ENCODE measurements at places on chromosomes 5 and 9.

- no peaks in the 10 kb centered on the region for H3K27me3 ChIP-seq
- H3K36me3 ChIP-seq: no peaks in the 10 kb centered on the region
- H3K4me3 ChIP-seq: no peak overlapping the region
- peaks cover 10% of the 10 kb centered on the region for H3K4me1 ChIP-seq
Measured at GRCh38 chr5:31939151-31939550, 235.0 kb downstream of the GOLPH3 start.

DNA sequence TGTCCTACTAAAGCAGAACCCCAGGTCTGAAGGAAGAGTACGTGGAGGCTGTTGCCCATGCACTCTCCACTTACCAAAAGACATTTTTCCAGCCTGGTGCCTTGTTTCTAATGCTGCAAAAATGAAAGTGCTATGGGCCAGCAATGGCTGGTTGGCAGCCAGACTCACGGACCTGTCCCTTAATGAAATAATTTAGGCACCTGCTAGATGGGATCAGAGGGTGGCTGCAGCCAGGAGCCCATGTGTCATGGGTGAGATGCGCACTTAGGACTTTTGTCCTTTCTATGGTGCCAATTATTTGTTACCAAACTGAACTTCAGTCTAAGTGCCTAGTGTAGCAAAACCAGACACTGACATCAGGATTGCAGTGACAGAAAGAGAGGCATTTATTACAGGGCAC is 276.3 kb downstream of the YTHDC2 start:
- H3K4me1 ChIP-seq: no peaks in the 10 kb centered on the region
- no peaks in the 10 kb centered on the region for H3K27me3 ChIP-seq
- H3K4me3 ChIP-seq: no peak overlapping the region
- DNase-seq: no peak
- no peak overlapping the region for H3K27ac ChIP-seq

GRCh38 chr5:68053202-68053601 is 162.4 kb upstream of the PIK3R1 start:
- peaks cover 7% of the 10 kb centered on the region for H3K4me1 ChIP-seq
- H3K36me3 ChIP-seq: no peaks in the 10 kb centered on the region
- H3K27me3 ChIP-seq: no peaks in the 10 kb centered on the region
- H3K27ac ChIP-seq: no peak overlapping the region
- DNase-seq: no peak

DNA sequence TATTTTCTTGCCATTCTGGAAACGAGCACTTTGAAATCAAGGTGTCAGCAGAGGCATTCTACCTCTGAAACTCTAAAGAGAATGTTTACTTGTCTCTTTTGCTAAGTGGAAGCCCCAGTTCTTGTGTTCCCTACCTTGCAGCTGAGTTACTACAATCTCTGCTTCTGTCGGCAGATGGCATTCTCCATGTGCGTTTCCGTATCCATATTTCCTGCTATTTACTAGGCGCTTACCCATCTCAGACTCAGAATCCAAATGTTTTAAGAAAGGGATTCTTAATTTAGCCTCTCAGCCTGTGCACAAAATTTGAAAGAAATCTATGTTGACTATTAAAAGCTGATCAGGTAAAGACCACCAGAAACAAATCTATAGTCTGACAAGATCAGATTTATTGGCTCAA is 221.3 kb upstream of the FTMT start:
- H3K27ac ChIP-seq: no peak overlapping the region
- no peaks in the 10 kb centered on the region for H3K4me1 ChIP-seq
- H3K27me3 ChIP-seq: no peaks in the 10 kb centered on the region
- no peaks in the 10 kb centered on the region for H3K36me3 ChIP-seq

DNA sequence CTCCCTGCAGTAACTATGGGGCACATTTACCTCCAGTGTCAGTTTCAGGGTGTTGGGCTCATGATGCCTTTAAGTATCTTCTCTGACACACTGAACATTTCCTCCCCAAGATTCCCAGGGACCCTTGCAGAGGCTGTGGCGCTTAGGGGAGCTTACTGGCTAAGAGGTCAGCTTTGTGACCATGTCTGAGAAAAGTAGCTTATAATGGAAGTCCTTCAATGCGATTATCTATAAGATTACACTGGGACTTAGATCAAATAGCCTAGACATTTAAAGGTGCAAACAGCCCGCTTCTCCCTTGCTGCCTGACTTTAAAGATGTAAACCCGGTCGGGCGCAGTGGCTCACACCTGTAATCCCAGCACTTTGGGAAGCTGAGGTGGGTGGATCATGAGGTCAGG is 25.4 kb downstream of the FABP6 start:
- H3K27me3 ChIP-seq: no peaks in the 10 kb centered on the region
- H3K27ac ChIP-seq: no peak overlapping the region
- H3K4me1 ChIP-seq: no peaks in the 10 kb centered on the region
- no peaks in the 10 kb centered on the region for H3K36me3 ChIP-seq
- DNase-seq: no peak
- H3K4me3 ChIP-seq: no peak overlapping the region

- H3K27me3 ChIP-seq: no peaks in the 10 kb centered on the region
- DNase-seq: no peak
- no peaks in the 10 kb centered on the region for H3K4me1 ChIP-seq
- no peaks in the 10 kb centered on the region for H3K36me3 ChIP-seq
- H3K27ac ChIP-seq: no peak overlapping the region
Measured at GRCh38 chr5:84872768-84873167, 488.1 kb upstream of the EDIL3 start.

DNA sequence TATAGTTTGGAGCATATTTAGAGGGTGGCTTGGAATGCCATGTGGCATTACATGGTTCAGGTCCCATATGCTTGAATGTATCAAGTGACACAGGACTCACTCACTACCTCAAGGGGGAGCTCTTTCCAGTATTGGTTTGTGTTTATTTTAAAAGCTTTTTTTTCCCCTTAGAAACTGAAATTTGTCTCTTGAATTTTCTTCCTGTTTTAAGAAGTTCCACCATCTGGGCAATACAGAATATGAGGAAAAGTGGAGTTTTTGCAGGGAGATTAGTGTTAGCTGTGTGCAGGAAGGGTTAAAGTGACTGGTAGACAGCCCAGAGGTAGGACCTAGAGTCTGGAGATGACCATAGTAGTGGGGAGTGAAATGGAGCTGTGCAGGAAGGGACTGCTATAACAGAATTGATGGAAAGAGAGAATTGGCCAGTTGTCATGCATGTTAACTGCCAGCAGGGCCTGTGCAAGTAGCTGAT is 36.6 kb downstream of the CTNNA1 start:
- H3K4me3 ChIP-seq: no peak overlapping the region
- no peaks in the 10 kb centered on the region for H3K36me3 ChIP-seq
- H3K27me3 ChIP-seq: no peaks in the 10 kb centered on the region

DNA sequence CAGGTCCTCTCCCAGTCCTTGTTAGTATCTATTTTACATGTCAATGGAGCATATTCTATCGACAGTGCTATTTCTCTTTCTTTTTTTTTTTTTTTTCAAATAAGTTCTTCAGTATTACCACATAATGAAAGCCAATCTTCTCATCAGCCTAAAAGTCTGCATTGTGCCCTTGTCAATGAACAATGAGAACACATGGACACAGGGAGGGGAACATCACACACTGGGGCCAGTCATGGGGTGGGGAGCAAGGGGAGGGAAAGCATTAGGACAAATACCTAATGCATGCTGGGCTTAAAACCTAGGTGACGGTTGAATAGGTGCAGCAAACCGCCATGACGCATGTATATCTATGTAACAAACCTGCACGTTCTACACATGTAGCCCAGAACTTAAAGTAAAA is 47.7 kb upstream of the TEX48 start:
- H3K4me1 ChIP-seq: no peaks in the 10 kb centered on the region
- no peak overlapping the region for H3K4me3 ChIP-seq
- H3K27me3 ChIP-seq: no peaks in the 10 kb centered on the region
- H3K36me3 ChIP-seq: no peaks in the 10 kb centered on the region
- DNase-seq: no peak

DNA sequence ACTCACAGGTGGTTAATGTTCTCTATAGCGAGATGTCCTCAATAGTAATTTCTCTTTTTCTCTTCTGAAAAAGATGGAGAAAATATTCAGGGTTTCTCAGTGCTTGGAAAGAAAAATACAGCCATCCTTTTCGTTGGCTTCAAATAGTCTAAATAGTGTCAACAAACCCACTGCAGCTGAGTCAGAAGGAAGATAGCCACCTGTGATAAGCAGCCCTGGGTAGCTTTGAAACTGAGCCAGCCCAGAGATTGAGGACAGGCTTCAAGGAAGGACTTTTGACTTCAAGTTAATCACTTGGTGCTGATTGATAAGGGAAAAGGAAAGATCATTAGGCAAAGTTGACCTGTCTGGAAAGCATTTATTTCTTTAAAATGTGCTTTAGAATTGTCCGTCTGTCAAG is 78.7 kb upstream of the TYRP1 start:
- H3K36me3 ChIP-seq: no peaks in the 10 kb centered on the region
- H3K4me1 ChIP-seq: no peaks in the 10 kb centered on the region
- DNase-seq: no peak

- no peaks in the 10 kb centered on the region for H3K27me3 ChIP-seq
- DNase-seq: no peak
- H3K36me3 ChIP-seq: no peaks in the 10 kb centered on the region
Measured at GRCh38 chr5:165137701-165138100, 1632.3 kb downstream of the MAT2B start.

GRCh38 chr9:134698587-134699342 is 57.2 kb downstream of the COL5A1 start:
- H3K4me1 ChIP-seq: no peaks in the 10 kb centered on the region
- no peaks in the 10 kb centered on the region for H3K36me3 ChIP-seq
- H3K4me3 ChIP-seq: no peak overlapping the region
- H3K27ac ChIP-seq: no peak overlapping the region

DNA sequence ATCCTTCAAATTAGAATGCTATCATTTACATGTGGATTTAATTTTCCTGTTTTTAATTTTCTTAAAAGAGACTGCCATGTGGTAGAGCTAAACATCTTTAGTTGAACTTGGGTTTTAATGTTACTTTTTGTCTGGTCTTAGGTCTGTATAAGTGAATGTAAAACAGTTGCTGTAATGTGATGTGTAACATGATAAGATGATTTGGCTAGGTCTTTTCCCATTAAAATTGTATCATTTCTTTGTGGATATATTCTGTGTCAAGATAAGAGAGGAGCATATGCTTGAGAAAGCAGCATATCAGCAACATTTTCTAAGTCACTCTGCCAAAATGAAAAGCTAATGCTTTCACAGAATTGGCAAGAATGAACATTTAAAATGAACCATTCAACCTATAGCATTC is 18.5 kb downstream of the TMEM167A start:
- no peaks in the 10 kb centered on the region for H3K36me3 ChIP-seq
- no peak overlapping the region for H3K27ac ChIP-seq
- H3K27me3 ChIP-seq: no peaks in the 10 kb centered on the region
- H3K4me3 ChIP-seq: no peak overlapping the region

DNA sequence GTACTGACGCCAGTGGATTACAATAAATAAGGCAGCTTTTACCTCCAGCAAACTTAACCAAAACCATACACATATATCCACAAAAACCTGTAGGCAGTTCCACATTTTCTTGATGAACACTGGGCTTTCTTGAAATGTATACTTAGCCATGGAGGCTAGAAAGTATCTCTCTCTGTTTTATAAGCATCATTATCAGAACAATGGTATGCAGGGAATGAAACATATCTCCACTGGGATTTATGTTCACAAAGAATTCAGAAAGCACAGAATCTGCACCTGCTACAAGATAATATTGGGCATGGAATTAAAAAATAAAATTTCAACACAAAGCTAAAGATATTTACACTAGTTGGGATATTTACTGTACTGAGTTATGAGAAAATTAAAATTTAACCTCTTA is 126.1 kb upstream of the RASA1 start:
- H3K4me3 ChIP-seq: no peak overlapping the region
- no peak overlapping the region for H3K27ac ChIP-seq
- no peaks in the 10 kb centered on the region for H3K36me3 ChIP-seq
- peaks cover 18% of the 10 kb centered on the region for H3K4me1 ChIP-seq

GRCh38 chr9:112135706-112136105 is 39.4 kb downstream of the SUSD1 start:
- DNase-seq: no peak
- H3K27ac ChIP-seq: no peak overlapping the region
- no peaks in the 10 kb centered on the region for H3K4me1 ChIP-seq
- no peaks in the 10 kb centered on the region for H3K36me3 ChIP-seq

- no peaks in the 10 kb centered on the region for H3K27me3 ChIP-seq
- H3K4me3 ChIP-seq: peak overlapping the region; percentile 5
- peak; percentile 69 for DNase-seq
Measured at GRCh38 chr5:150641006-150641570, 628 bp downstream of the SYNPO start.

DNA sequence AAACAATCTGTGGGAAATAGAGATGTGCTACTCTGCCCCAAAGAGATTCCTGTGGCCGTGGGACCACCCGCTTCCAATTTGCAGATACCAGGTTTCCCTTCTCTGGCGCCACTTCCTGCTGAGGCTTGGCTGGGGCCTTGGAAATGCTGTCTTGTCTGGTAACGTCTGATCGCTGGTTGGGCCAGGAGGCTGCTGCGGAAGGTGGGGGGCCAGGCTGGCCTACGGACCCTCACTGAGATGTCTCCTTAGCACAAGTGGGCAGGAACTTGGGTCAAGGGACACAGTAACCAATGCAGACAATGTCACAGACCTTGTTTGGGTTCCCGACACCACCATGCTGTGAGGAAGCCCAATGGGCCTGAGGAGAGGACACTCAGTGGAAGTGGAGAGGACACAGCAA is 31.7 kb upstream of the IRX4 start:
- H3K36me3 ChIP-seq: no peaks in the 10 kb centered on the region
- H3K4me1 ChIP-seq: no peaks in the 10 kb centered on the region
- no peak overlapping the region for H3K27ac ChIP-seq
- no peaks in the 10 kb centered on the region for H3K27me3 ChIP-seq
- DNase-seq: no peak

DNA sequence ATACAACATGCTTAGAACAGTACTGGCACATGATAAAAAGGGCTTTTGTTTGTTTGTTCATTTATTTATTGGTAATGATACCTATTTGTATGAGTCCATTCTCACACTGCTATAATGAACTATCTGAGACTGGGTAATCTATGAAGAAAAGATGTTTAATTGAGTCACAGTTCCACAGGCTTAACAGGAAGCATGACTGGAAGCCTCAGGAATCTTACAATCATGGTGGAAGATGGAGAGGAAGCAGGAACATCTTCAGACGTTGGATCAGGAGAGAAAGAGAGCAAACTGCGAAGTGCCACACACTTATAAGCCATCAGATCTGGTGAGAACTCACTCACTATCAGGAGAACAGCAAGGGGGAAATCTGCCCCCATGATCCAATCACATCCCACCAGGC is 847.7 kb downstream of the CDH18 start:
- H3K36me3 ChIP-seq: no peaks in the 10 kb centered on the region
- DNase-seq: no peak
- no peak overlapping the region for H3K4me3 ChIP-seq
- no peak overlapping the region for H3K27ac ChIP-seq
- H3K27me3 ChIP-seq: no peaks in the 10 kb centered on the region

- no peak overlapping the region for H3K27ac ChIP-seq
- no peak for DNase-seq
- no peaks in the 10 kb centered on the region for H3K27me3 ChIP-seq
- no peaks in the 10 kb centered on the region for H3K36me3 ChIP-seq
- no peaks in the 10 kb centered on the region for H3K4me1 ChIP-seq
Measured at GRCh38 chr5:9034649-9035048, 511.2 kb downstream of the SEMA5A start.

- H3K4me3 ChIP-seq: no peak overlapping the region
- no peak for DNase-seq
- no peaks in the 10 kb centered on the region for H3K27me3 ChIP-seq
- H3K36me3 ChIP-seq: no peaks in the 10 kb centered on the region
- no peaks in the 10 kb centered on the region for H3K4me1 ChIP-seq
Measured at GRCh38 chr5:87570366-87570765, 157.6 kb upstream of the CCNH start.

All from testis (tissue), 5 donors.